Fibroblast of upper back skin (primary cell): ENCODE measurements at places on chromosomes 7 and 10.

DNA sequence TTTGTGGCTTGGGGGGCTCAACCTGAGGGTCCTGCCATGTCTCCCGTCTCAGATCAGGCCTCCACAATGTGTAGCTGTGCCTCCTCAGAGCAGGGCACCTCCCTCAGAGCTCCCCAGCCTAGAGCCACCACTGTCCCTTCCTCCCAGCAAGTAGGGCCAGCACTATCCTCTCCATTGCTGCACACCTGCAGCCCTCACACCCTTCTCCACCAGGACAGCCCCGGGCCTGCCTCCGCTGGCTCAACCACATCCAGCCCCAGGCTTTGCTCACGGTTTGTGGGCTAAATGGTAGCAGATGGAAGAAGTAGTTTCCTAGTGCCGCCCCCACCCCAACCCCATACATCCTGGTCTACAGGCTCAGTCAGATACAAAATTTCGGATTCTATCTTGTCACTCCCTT is 10.1 kb downstream of the NFKB2 start:
- no peak for DNase-seq

- DNase-seq = no peak
These were observed 3.4 kb upstream of the ACTR3C start for GRCh38 chr7:150326657-150327268.

DNA sequence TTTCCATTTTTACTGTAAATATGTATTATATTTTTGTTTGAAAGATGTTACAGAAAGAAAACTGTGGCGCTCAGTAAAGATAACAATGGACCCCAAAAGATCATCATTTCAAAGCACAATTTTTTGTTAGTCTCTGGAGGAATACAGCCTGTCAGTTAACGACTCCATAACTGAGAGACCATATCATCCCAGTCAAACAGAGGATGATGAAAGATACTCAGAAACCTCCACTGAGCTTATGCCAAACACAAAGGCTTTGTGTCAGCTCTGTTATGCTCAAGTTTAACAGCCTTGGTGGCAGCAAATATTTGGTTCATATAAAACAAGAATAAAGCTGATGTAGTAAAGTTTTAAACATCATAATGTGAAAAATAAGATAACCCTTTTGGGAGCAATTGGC is 345.1 kb downstream of the NXPH1 start:
- no peak for DNase-seq

DNA sequence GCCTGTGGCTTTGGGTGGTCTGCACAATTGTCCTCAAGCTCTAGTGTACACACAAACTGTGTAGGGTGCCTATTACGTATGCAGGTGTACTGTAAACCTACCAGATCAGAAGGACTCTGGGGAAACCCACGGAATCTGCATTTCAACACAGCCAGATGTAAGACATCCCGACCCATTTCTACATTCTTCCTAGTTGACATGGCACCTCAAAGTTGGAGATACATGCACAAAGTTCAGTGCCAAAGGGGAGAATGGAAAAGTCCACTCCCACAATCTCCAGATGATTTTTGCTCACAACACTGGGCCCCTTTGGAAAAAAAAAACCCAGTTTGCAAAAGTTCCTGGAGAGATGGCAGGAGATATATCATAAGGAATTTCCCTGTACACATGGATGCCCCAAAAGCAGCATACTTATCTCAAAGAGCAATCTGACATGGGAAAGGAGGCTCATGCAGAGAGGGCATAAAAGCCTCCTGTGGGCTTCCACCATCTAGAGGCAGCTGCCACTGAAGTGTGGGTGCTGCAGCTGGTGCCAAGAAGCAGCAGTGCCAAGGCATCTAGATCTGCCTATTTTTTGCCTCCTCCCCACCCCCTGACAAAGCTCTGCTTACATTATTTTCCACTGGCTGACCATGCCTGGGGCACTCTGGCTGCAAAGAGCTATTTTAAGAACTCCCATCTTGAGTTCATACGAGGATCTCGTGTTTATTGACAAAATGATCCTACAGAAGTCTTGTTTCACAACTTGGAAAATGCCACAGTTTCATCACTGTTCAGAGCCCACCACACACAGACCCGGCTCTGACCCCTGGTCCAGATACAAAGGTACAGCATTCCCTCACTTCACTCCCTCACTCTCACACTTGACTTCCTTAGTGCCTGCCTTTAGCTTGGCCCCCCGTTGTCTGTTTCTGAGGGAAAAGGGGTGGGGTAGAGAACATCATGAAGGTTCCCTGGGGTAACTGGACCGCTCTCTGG is 12.9 kb downstream of the TECTB start:
- peak; percentile 29 for DNase-seq

- no peak for DNase-seq
These were observed 8.0 kb upstream of the ALDH18A1 start for GRCh38 chr10:95664543-95664942.

DNA sequence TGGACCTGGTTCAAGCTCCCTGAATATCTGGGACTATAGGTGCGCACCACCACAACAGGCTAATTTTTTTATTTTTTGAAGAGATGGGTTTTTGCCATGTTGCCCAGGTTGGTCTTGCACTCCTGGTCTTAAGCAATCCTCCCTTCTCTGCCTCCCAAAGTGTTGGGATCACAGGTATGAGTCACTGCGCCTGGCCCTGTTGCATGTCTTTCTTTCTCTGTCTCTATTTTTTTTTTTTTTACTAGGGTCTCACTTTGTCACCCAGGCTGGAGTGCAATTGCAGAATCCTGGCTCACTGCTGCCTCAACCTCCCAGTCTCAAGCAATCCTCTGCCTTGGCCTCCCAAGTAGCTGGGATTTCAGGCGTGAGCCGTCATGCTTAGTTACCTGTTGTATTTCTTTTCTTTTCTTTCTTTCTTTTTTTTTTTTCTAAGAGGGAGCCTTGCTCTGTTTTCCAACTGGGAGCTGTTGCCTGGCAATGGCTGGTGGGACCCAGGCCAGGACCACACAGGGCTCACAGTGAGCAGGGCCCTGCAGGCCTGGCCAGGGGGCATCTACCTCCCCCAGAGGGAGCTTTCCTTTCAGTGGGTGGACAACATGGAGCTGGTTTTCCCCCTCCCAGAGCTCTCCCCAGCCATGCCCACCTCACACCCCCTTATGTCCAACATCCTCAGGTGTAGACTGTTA is 6.0 kb downstream of the MYL7 start:
- no peak for DNase-seq

GRCh38 chr10:60968504-60968903 is 24.5 kb upstream of the RHOBTB1 start:
- no peak for DNase-seq

DNA sequence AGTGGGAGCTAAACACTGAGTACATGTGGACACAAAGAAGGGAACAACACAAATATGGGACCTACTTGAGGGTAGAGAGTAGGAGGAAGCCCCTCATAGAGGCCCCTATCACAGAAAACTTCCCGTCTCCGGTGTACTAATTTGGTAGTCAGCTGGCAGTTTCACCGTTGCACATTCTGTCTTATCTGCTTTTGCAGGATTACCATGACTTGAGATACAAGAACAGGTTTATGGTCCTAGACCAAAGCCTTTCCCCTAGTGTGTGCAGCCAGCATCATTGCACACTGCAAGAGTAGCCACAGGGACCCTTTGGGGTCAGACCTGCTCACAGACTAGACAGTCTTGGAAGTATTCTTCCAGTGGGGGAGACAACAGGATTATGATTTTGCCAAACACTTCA is 5.9 kb upstream of the IFIT1B start:
- no peak for DNase-seq

DNA sequence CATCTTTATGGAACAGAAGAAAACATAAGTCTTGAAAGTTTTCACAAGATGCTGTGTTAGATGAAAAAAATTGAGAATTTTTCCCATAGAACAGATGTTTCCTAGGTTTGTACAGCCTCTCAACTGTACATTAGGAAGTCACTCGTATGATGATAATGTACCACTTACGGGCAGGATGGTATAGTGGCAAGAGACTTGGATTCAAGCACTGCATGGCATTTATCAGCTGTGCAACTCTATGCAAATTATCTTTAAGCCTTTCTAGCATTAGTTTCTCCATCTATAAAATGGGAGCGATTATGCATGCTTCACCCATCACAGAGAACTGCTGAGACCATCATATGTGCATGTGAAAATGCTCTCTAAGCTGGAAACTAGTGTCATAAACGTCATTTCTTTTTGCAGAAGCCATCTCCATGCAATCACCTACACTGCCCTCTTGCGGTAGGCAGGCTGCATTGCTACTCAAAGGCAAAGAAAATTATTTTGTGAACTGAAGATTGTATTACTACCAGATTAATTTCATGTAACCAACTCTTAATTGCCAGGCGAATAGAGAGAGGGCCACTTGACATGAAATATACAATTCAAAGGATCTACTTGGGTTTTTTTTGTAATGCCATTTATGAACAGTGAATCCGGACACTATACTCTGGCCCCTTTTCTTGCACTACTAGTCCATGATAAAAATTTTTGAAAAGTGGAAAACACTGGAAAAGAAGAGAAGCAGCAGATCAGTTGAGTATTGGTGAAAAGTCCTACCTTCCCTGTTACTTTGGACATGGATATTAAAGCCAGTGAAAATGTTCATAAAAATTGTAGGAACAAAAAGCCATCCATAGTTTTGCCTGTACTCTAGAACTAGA is 102.3 kb downstream of the JAZF1 start:
- peak; percentile 56 for DNase-seq

GRCh38 chr7:143413123-143413522 is 4.5 kb upstream of the EPHA1 start:
- no peak for DNase-seq

- DNase-seq = peak; percentile 75
These were observed 57.9 kb upstream of the ITGB1 start for GRCh38 chr10:33015761-33016547.

DNA sequence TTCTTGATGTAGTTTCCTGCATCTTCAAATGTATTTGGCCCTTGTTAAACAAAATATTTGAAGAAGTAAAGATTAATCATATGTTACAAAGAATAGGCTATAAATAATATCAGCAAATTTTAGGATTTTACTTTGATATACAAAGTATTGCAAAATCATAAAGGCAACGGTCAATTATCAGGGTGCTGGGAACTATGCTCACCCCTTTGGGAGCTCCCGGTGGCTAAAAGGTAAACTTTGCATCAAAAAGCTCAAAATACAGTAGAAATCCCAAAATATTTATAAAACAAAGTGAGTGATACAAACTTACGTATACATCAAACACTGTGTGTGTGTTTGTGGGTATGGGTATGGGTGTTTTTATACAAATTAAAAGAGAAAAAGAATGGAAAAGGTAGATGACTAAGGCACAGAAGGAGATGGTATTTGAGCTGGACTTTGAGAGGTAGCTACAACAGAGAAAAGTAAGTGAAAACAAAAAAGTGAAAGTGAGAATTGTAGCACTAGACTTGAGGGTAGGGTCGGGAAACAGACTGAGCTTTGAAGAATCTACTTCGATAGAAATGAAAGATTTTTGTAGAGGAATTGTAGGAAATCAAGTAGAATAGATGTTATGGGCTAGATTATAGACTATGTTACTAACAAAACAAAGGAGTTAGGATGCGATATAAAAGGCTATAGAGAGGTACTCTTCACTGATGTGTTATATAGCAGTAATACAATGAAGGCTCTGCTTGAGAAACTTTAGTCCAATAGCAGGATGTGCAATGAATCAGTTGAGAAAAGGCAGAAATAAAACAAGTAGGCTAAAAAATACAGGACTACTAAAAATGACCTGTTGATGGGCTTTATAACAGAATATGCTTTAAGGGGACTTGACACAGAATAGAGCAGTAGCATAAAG is 52.8 kb downstream of the GNAT3 start:
- no peak for DNase-seq

DNA sequence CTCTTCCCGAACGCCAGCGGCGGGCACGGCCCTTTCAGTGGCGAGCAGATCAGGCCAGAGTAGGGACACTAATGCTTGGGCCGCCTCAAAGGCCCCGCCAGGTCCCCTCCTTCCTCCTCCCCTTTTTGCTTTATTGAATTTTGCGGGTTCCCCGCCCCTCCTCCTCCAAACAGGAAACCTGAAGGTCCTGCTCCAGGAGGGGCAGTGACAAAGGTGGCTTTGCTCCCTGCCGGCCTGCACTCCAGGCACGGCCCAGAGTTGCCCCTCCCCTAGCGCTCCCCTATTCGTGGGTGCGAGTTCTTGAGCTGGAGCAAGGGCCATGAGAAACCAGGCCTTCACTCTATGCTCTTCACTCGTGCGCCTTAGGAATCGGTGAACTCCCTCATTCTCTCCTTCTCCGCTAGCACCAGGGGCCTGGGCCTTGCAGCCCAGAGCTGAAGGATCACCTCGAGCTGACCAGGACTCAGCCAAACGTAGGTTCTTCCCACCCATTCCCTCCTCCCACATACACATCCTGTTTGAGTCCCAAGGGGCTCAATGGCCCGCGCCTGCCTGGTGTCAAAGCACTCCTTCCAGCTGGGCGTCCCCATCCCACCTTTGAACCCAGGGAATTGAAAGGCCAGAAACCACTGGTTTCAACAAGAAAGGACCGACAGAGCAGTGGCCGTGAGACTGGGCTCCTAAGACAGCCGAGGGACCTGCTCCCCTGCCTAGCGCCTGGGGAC is 619 bp upstream of the HOXA6 start:
- DNase-seq = no peak

GRCh38 chr7:138407792-138408191 is 52.3 kb upstream of the TRIM24 start:
- DNase-seq = no peak

DNA sequence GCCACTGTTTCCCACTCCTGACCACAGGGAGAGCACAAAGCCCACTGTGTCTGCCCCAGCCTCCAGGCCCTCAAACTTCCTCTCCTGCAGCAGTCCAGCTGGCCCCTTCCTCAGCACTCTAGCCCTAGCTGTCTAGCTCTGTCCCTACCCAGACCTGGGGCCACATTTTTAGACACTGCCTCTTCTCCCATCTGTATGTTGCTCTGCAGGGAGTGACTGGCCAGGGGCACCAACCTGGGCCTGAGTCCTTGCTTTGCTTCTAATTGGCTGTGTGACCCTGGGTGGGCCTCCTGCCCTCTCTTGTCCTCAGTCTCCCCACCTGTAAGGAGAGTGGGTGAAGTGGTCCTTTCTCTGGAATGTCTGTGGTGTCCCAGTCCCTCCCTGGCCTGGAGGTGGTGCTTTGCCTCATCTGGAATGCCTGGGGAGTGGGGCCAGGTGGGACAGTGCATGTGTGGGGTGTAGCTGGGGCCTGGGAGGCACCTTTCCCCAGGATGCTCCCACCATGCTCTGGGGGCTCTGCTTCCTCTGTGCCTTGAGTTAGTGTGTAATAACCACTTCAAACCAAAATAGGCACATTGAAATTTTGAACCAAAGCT is 25.1 kb downstream of the AQP1 start:
- DNase-seq = no peak

- DNase-seq = peak; percentile 96
These were observed 254.3 kb downstream of the ELFN1 start for GRCh38 chr7:1924258-1924817.

DNA sequence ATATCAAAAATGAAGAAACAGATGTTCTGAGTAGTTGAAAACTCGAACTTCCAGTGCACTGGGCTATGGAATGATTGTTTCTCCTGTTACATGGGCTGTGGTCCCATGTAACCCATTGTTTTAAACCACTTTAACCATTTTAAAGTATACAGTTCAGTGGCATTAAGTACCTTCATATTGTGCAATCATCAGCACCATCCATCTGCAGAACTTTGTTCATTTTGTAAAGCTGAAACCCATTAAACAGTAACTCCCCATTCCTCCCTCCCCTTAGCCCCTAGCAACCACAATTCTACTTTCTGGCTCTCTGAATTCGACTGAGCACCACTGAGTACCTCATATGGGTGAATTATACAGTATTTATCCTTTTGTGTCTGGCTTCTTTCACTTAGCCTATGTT is 217.4 kb downstream of the LRMDA start:
- no peak for DNase-seq
